ENCODE measurements at places on chromosomes 4 and X. TPM values are rescaled to one million over a fixed set of nuclear protein-coding genes. Genes with fewer than 3 reads are reported as not detected.

- no peak for DNase-seq
These were observed 135.5 kb downstream of the TMEM47 start for GRCh38 chrX:34521563-34521962.

DNA sequence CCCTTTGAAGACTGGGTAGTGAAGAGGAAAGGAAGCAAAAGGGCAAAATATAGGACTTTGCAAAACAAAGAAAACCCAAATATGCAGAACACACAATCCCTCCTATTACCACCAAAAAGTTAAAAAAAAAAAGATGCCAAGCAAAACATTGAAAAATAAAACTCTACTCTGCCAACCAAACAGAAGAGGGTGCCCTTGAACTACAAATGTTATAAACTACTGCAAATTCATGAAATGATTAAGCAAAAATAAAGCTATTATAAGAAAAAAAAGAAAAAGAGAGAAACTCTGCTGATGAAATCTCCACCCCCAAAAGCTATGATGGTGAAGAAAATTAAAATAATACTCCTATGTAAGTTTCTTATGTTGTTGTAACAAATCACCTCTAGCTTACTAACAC, 168.5 kb upstream of the STK26 start:
- peak; percentile 10 for DNase-seq

DNA sequence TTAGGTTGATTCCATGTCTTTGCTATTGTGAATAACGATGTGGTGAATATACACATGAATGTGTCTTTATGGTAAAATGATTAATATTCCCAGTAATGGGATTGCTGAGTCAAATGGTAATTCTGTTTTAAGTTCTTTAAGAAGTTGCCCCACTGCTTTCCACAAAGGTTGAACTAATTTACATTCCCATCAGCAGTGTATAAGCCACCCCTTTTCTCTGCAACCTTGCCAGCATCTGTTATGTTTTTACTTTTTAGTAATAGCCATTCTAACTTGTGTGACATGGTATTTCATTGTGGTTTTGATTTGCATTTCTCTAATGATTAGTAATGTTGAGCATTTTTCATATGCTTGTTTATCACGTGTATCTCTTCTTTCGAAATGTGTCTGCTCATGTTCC, 503.3 kb downstream of the PCDH18 start:
- DNase-seq, result no peak

- peak; percentile 63 for DNase-seq
These were observed 72.0 kb downstream of the FRMPD4 start for GRCh38 chrX:12210196-12210815.

Gene PDE5A
- total RNA-seq, result 146 TPM

Data from fibroblast of the aortic adventitia (primary cell).